ENCODE measurements at places on chromosomes 4 and X. TPM values are rescaled to one million over a fixed set of nuclear protein-coding genes. Genes with fewer than 3 reads are reported as not detected.

The TRAM1L1 gene
- 0.74 TPM for polyA plus RNA-seq

The PF4V1 gene
- not detected for polyA plus RNA-seq

The FGF16 gene
- not detected for polyA plus RNA-seq

The SSX2B gene
- not detected for polyA plus RNA-seq

The TLR10 gene
- polyA plus RNA-seq: not detected

The REELD1 gene
- not detected for polyA plus RNA-seq

The DACH2 gene
- not detected for polyA plus RNA-seq

The RFC1 gene
- polyA plus RNA-seq: 20.4 TPM

The MOB1B gene
- 4.2 TPM for polyA plus RNA-seq

The CSN3 gene
- polyA plus RNA-seq: not detected

The PFKFB1 gene
- polyA plus RNA-seq: 0.19 TPM

The ZDHHC15 gene
- polyA plus RNA-seq: not detected

The AWAT2 gene
- polyA plus RNA-seq: not detected

The MCF2 gene
- 0.07 TPM for polyA plus RNA-seq

Measured in foreskin keratinocyte (primary cell).